SHP77 (cell line): ENCODE measurements at places on chromosomes 1 and 21.

GRCh38 chr1:210647406-210648333 is 319.0 kb downstream of the HHAT start:
- no peak for DNase-seq

GRCh38 chr21:31922881-31923280 is 50.1 kb downstream of the HUNK start:
- DNase-seq = peak; percentile 51

GRCh38 chr1:217718873-217719272 is 87.7 kb downstream of the SPATA17 start:
- no peak for DNase-seq

DNA sequence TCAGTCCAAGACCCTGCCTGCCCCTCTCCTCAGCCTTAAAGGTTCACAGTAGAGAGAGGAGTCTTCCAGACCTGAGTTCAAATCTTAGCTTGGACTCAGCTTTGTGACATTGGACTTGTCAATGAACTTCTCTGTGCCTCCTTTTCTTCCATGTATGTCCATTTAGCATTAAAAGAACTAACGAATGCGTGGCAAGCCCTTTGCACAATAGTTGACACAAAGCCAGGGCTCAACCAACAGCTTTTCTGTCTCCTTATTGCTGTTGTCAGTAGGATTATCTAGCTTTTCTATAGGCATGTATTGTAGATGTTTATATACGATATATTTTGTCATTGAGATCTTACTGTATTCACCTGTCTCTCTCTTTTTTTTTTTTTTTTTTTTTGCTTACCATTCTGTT is 450.8 kb downstream of the PTPRU start:
- no peak for DNase-seq

DNA sequence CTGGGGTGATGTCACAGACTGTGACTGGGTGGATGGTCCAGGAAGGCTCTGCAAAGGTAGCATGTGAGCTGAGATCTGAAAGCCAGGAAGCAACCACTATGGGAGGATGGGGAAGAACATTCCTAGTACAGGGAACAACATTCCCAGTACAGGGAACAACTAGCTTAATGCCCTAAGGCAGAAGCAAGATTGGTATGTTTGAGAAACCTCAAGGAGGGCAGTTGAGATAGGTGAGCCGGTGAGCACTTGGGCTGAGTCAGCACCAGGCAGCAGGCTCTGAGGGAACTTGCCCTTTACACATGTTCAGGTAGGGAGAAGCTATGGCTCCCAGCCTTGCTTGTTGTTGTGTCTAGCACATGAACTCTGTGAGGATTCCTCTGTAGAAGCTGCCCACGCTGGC is 24.2 kb upstream of the CACNA1E start:
- DNase-seq = no peak

DNA sequence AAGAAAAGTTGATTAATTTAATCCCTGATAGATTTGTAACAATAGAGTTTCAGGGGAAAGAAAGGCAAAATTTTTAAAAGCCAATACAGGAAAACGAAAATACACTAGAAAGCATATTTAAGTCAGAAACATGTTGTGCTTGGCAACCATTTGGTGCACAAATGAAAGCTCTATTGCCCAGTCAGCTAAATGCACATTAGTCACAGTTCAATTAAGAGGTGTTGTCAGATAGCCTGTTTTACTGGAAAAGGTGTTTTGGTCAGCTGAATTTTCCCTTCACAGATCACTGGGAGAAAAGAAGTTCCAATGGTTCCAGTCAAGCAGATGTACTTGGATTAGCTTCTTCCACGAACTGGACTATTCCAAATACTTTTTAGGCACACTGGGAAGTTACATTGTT is 25.4 kb downstream of the RGS4 start:
- no peak for DNase-seq

GRCh38 chr21:46427516-46427915 is 31.2 kb upstream of the DIP2A start:
- no peak for DNase-seq

DNA sequence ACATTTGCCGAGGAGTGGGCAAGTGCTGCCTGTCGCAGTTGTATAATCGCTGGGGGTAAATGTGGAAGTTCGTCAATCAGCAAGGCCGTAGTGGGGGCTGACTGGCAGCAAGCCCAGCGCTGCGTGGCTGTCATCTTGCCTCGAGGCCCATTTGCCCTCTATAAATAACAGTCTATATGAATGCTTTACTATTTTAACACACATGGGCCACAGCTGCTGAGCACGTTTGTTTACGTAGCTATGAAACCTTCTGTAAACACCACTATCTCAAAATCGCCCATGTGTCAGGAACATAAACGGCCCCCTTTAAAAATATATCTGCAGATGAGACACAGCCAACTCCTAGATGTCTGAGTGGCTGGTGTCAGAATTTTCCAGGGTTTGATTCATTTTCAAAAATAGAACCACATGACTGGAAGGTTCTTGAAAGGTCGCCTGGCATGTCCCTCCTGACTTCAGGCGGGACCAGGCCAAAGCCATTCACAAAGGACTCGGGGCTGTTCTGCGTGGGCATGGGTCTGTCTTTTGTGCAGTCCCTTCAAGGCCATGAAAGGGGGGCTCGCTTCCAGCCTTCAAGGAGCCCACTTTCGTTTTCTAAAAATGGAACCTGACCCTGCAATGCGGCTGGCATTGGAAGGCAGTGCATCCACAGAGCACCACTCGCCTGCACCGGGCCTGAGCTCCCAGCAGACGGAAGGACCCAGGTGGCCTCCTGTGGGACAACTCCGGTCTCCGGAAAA is 205.5 kb downstream of the KCNJ6 start:
- DNase-seq = peak; percentile 76
